ENCODE measurements at places on chromosomes 7 and 10.

DNA sequence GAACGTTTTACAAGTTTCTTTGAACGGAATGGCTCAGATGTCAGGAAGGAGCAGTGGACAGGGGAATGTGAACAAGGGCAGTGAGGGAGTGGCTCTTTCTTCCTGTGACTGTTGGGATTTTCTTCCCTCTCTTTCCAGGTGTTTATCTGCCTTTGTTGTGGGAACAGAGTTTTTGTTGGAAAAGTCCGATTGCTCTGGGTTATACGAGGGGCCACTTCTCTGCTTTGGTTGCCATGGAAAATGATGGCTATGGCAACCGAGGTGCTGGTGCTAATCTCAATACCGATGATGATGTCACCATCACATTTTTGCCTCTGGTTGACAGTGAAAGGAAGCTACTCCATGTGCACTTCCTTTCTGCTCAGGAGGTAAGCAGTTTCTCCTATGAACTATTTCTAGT, 41.4 kb downstream of the ZRANB1 start:
- DNase-seq, result no peak

DNA sequence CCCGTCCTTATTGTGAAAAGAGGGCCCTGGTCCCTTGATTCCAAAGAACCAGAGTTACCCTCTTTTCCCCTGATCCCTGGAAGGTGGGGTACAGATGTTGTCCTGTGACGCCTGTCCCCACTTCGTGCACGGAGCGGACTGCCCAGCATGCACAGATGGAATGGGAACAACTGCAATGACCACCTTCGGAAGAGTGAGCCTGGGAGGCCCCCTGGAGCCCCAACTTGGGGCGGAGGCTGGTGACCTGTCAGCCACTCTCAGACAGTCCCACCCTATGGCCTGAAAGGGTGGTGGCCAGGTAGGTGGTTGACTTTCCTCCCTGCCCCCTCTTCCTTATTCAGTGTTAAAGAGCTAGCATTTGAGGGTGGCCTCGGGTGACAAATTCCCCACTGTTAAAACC, 196.6 kb upstream of the GALNT17 start:
- no peak for DNase-seq

DNA sequence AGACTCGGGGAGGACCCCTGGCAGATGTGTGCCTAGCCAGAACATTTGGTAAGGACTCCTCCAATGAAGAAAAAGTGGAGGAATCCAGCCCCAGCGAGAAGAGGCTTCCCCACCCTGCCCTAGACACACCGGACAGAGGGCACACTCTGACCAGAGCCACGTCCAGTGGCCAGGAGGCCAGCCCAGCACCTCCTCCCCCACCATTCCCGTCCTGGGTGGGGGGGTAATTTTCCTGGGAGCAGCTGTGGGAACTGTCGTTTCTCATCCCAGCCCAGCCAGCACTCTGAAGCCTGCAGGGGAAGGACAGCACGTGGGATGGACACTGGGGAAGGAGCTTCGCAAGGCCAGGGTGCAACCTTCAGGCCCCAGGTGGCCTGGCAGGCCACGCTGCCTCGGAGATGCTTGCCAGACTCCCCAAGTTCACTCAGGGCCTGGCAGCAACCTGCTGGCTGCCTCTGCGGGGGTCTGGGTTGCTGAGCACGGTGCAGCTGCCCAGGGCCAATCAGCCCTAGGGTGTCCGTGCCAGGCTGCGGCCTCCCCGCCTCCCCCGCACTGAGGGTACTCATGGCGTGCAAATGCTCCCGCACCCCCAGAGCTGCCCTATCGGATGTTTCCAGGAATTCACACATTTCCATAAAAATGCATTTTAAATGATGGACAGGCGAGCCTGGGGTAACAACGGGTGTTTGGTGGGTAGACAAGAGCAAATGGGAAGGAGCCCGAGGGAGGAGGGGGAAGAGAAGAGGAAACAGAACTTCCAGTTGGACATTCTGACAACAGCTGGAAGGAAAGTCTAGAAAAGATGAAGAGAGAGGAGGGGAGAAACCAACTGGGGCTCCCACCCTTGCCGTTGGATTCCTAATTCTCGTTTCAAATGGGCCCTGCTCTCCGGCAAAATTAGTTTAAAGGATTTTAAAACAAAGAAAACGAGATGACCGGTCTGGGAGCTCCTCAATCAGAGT, 1.9 kb upstream of the EN2 start:
- no peak for DNase-seq

- DNase-seq, result no peak
Observed at GRCh38 chr7:155794196-155794595, 18.1 kb downstream of the SHH start.

GRCh38 chr7:121595758-121596696, 199.9 kb upstream of the FAM3C start:
- DNase-seq, result no peak

GRCh38 chr7:45599851-45600706, 25.9 kb downstream of the ADCY1 start:
- no peak for DNase-seq

GRCh38 chr7:73811760-73812168, 19.0 kb upstream of the CLDN4 start:
- DNase-seq, result peak; percentile 66

DNA sequence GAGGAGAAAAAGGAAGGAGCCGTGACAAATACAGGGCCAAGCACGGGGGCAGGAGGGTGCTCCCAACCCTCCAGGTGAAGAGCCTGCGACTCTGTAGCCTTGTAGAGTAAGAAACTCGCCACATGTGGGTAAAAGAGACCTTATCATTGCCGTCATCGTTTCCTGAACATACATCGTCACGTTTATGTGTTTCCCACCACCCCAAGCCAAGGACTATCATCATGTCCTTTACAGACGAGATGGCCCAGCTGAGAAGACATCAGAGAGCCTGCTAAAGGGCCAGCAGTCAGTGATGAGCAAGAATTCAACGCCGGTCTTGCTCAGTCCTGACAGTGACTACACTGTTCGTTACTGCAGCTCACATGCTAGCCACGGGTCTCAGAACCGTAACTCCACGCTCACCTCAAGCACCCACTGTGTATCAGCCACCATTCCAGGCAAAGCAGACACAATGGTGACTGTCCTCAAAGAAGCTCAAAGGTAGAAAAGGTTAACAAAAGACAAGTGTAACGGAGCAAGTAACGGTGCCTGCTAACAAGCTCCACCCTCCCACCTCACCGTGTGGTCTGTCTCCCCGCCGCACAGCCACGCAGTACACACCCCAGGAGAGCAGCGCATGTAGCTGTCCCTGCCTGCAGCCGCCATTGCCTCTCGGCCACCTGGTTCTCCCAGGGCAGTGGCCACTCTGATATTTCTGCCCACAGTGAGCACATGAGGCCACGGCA, 147.8 kb downstream of the MAD1L1 start:
- no peak for DNase-seq

DNA sequence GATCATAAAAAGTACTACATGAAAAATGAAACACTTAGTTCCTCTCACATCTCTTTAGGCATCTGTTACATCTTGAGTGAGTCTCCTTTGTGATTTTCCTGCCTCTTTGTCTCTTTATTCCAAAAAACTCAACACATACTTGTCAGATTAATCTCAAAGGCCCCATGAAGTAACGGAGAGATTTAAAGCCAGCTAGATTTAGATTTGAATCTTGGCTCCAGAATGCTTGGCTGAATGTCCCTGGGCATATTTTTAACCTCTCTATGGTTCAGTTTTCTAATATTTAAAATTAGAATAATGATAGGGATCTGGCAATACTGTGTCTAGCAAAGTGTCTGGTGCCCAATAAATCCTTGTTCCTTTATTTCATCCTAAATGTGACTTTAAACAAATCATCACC, 140.0 kb downstream of the DGKB start:
- no peak for DNase-seq

GRCh38 chr10:30459283-30459682, 25.3 kb downstream of the MAP3K8 start:
- DNase-seq, result no peak

DNA sequence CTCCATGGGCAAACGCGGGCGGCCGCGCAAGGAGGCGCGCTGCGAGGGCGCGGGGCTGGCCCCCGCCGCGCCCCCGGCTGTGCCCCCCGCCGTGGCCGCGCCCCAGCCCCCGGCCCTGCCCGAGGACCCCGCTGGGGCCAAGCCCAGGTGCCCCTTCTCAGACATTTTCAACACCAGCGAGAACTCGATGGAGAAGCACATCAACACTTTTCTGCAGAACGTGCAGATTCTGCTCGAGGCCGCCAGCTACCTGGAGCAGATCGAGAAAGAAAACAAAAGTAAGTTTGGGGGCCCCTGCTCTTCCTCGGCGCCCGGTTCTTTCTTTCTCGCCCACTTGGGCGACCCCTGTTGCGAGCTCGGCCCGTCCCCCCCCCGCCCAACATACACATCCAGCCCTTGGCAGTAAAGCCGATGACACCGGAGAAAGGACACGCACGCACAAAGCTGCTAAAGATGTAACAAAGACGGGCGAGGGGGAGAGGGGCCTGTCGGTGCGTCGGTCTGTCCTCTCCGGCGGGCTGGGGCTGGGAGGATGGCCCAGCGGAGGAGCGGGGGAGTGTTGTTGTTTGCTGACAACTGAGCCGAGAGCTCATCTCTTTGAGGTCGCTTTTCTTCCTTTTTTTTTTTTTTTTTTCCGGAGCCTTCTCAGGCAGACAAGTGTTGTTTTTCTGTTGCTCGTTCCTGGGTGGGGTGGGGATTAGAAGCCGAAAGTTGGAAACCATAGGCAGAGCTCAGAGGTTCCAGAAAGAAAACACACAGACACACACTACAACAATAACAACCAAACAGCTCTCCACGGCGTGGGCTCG, 604 bp downstream of the MXI1 start:
- no peak for DNase-seq

DNA sequence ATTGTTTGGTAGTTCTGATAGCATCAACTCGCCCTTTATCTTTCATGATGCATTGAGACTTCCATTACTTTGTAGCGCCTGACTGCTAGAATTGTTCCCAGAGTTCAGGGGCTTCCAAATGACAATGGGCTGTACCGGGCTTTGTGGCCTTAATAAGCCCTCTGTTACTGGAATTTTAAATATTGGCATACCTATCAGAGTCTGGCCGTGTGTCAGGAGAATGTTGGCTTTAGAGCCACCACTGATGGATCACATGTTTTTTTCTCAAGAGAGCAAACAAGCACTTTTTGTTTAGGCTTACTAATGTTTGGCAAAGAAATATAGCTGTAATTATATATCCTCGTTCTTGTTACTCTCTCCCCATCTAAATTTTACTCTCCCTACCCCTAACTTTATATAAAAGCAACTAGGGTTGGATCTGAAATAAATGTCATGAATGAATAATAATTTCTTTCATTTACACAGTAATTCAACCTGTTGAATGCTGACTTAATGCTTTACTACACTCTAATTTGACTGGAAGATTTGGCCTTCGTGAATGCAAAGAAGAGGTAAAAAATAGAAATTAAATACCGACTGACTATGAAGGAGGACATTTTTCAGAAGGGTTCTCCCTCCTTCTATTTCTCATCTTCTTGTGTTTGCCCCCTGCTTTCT, 396.7 kb downstream of the AUTS2 start:
- peak; percentile 64 for DNase-seq

DNA sequence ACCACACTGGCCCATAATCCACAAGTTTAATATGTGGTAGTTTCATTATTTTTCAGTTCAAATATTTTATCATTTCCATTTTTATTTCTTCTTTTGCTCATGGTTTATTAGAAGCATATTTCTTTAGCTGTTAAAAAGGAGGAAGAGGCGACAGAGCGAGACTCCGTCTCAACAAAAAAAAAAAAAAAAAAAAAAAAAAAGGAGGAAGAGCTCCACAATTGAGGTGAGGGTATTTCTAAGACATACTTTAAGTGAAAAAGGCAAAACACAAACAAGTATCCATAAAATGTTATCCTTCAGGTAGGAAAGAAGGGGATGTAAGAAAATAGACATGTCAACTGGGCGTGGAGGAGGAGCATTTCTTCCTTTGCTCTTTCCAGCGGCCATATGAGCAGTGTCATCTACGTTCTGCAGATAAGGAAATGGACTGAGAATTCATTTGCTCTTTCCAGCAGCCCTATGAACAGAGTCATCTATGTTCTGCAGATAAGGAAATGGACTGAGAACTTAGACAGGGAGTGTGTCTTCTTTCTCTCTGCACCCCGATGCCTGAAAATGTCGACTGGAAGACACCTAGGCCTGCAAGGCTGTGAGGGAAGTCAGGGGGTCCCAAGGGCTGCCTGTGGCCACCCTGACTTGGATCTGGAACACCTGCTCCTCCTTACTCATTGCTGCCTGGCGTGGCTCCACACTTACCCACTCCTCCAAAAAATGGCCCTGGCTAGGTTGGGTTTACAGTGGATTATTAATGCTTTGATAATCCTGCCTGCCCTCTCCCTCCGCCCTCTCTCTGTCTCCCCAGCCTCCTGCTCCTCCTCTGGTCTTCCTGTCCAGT, 18.9 kb upstream of the RAMP3 start:
- no peak for DNase-seq

GRCh38 chr7:98434087-98434486, 33.2 kb upstream of the BAIAP2L1 start:
- no peak for DNase-seq

DNA sequence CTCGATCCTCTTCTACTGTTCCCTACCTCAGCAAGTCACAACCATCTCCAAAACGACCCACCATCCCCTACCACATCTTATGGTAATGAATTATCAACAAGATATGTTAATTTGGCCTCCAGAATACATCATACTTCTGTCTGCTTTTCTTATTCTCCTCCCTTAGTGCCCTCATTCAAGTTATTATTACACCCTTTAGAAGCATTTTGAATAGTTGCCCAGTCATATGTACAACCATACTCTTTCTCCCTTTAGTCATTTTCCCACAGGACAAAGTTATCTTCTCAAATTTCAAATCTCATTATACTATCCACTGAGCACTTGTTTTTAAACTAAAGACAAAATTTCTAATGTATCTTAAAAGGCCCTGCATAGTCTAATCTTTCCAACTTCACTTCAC, 71.0 kb downstream of the GNAT3 start:
- DNase-seq, result no peak

DNA sequence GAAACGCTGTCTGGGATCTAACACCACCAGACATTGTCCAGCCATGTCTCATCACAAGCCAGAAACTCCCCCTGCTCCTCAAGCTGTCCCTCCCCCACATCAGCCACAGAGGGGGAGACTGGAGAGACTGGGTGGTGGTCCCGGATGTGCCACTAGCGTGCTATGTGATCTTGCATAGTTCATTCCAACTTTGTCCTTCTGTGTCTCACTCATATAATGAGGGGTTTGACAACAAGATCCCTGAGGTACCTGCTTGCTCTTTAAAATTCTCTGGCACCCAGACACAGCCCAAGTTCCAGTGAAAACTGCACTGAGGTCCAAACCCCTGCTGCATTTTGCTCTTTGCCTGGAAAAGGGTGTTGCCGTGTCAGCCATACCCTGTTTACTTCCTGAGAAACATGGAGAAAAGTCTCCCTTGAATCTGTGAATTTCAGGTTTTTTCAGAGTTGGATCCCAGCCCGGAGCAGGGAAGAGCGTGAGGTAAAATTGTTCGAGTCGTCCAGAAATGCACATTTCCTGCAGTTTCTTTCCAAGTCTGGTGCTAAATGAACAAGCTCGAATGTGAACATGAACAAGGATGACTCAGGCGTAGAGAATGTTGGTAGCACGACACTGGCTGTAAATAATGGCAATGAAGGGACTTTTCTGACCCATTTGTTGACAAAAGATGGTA, 156.6 kb downstream of the CCDC3 start:
- DNase-seq, result peak; percentile 25

Measured in T47D (cell line).